A549 treated with AZD2906 at 1 μM for 4 hours (cell line): ENCODE measurements at places on chromosomes 4 and X. TPM values are rescaled to one million over a fixed set of nuclear protein-coding genes. Genes with fewer than 3 reads are reported as not detected.

Gene NXF2
- total RNA-seq = 0.03 TPM in 2 of 5 replicates, not detected in the others

Gene KLHL2
- 15.8 to 19.9 TPM (median 18.4 TPM) in 5 replicates for total RNA-seq

Gene PASD1
- total RNA-seq = not detected in 5 replicates

Gene ARHGAP6
- total RNA-seq = 0.01 to 0.13 TPM (median 0.10 TPM) in 3 of 5 replicates, not detected in the others

Gene RBM47
- 24.1 to 31.9 TPM (median 29.2 TPM) in 5 replicates for total RNA-seq

Gene RASSF6
- 0.66 to 0.88 TPM (median 0.76 TPM) in 5 replicates for total RNA-seq

Gene VAMP7
- 27.2 to 35.4 TPM (median 28.2 TPM) in 5 replicates for total RNA-seq

Gene FABP2
- total RNA-seq = not detected in 5 replicates

Gene UTP14A
- 38.8 to 53.5 TPM (median 39.1 TPM) in 5 replicates for total RNA-seq

Gene SYTL5
- total RNA-seq = 0.23 to 0.31 TPM (median 0.26 TPM) in 5 replicates

Gene GUCY1A1
- total RNA-seq = not detected in 5 replicates

Gene ARR3
- total RNA-seq = not detected in 5 replicates

Gene TSPAN6
- total RNA-seq = 35.0 to 45.4 TPM (median 36.2 TPM) in 5 replicates

Gene PAGE1
- 0.26 to 0.29 TPM in 2 of 5 replicates, not detected in the others for total RNA-seq

Gene FREM3
- not detected in 5 replicates for total RNA-seq

Gene GYG2
- 4.0 to 5.1 TPM (median 4.5 TPM) in 5 replicates for total RNA-seq

Gene CDKN2AIP
- 9.5 to 10.1 TPM (median 10.1 TPM) in 5 replicates for total RNA-seq

Gene ETDB
- not detected in 5 replicates for total RNA-seq

Gene PAGE2
- total RNA-seq = not detected in 5 replicates
